ENCODE measurements at places on chromosomes 7 and 10. TPM values are rescaled to one million over a fixed set of nuclear protein-coding genes. Genes with fewer than 3 reads are reported as not detected.

- H3K27me3 ChIP-seq: no peaks in the 10 kb centered on the region
- DNase-seq: peak; percentile 37
- peak overlapping the region; percentile 90 for H3K27ac ChIP-seq
- H3K36me3 ChIP-seq: peaks cover 1% of the 10 kb centered on the region
- peak overlapping the region; percentile 90 for H3K4me3 ChIP-seq
Measured at GRCh38 chr10:117005527-117006055, 604 bp upstream of the SHTN1 start.

DNA sequence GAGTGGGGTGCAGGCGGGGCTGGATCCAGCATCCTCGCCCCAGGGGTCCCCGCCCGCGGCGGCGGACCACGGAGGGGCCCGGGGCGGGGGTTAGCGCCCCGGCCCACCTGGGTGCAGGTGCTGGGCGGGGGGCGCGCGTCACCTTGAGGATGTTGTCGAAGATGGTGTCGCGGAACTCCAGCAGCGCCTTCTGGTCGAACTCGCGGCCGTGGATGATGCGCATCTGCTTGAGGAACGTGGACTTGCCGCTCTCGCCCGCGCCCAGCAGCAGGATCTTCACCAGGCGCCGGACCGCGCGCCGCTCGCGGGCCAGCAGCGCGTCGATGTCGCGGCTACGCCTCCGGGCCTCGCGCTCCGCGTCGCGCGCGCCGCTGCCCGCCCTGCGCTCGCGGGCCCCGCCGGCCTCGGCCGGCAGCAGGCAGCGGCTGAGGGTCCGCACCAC, 376 bp downstream of the GNA12 start:
- DNase-seq: peak; percentile 24
- no peaks in the 10 kb centered on the region for H3K27me3 ChIP-seq
- H3K27ac ChIP-seq: no peak overlapping the region
- H3K4me3 ChIP-seq: peak overlapping the region; percentile 81

THSD7A gene
- 4.7 TPM for total RNA-seq

GRCh38 chr7:46150721-46151120, 229.6 kb upstream of the IGFBP3 start:
- H3K36me3 ChIP-seq: no peaks in the 10 kb centered on the region
- DNase-seq: no peak
- H3K27me3 ChIP-seq: no peaks in the 10 kb centered on the region
- H3K4me1 ChIP-seq: peaks cover 2% of the 10 kb centered on the region

DNA sequence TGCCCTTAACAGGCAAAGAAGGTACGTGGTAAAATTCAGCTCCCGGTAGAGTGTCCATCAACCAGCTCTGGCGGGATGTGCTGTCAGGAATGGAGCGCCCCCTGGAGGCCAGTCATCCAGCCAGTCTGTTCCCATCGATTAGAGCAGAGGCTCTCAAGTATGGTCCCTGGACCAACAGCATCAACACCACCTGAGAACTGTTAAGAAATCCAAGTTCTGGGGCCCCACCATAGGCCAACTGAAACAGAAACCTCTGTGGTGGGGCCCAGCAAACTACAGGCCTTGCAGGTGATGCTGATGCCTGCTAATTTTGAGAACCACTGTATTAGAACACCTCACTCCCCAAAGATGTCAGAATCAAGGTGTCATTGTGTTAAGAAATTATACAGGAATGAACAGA, 109.2 kb downstream of the DPY19L1 start:
- H3K4me1 ChIP-seq: no peaks in the 10 kb centered on the region
- H3K4me3 ChIP-seq: no peak overlapping the region
- DNase-seq: peak; percentile 67

DNA sequence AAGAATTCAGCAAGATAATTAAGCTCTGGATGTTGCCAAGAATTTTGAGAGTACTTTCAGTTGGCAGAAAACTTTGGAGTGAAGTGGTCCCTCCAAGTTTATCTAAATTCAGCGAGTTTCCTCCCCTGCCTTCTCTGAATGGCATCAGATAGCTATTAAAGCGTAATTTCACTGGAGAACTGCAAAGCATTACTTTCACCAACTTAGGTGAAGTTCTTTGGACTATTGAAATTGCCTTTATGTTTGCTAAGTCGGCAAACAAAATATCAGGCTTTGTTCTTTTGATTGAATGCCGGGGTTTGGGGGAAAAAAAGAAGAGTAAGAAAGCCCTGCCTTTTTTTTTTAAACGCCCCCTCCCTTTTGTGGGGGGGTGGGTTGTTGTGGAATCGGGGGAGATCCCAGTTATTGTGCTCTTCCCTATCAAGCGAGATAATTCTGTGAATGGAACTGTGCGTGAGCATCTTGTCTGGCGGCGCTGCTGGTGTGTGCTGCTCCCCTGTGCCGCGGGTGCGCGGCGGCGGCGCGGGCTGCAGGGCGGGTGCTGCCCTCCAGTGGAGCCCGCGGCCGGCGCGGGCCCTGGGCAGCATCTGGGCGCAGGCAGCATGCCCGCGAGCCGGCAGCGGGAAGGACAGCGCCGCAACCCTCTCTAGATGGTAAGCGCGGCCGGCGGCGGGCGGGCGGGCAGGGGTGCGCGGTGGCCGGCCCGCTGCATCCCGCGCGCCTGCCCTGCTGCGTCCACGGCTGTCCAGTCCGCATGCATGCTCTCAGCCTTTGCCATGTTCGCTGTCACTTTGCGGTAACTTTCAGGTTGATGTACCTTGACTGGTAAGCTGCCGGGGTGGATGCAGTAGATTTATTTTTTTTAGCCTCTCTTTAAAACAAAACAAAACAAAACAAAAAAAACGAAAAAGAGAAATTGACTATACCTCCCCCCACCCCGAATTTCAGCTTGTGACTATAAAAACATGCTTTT, 176.5 kb downstream of the TCF7L2 start:
- H3K4me3 ChIP-seq: peak overlapping the region; percentile 61
- DNase-seq: peak; percentile 38
- peaks cover 63% of the 10 kb centered on the region for H3K4me1 ChIP-seq
- H3K27ac ChIP-seq: peak overlapping the region; percentile 70
- no peaks in the 10 kb centered on the region for H3K27me3 ChIP-seq

TMED4 gene
- total RNA-seq: 117 TPM
